ENCODE measurements at places on chromosomes 16 and 17.

DNA sequence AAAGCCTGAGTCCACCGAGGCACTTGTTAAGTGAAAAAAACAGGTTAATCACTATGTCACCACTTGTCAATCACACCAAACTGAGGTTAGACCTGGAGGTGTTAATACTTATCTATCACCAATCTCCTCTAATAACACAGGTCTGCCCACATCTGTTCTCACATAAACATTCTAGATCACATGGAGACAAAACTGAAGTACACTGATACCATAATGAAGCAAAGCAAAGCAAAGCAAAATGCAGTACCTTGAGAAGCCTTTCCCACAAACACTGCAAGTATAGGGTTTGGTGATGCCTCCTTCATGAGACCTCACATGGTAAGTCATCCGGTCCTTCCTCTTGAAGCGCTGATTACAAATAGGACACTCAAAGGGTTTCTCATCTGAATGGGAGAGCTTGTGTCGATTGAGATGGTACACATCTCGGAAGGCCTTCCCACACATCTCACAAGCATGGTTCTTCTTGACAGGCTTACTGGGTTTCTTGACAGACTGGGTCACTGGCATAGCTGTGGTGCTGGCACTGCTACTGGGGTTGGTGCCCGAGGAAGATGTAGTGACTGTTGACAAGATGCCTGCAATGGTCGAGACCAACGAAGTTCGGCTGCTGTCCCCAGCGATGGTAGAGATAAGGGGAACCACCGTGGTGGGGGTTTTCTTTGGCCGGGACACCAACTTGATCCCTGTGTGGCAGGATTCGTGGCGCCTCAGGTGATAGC lies 5.4 kb downstream of the VEZF1 start:
- no peak for DNase-seq

- peak; percentile 99 for DNase-seq
Observed at GRCh38 chr17:57662644-57663308, 82.3 kb downstream of the CCDC182 start.

DNA sequence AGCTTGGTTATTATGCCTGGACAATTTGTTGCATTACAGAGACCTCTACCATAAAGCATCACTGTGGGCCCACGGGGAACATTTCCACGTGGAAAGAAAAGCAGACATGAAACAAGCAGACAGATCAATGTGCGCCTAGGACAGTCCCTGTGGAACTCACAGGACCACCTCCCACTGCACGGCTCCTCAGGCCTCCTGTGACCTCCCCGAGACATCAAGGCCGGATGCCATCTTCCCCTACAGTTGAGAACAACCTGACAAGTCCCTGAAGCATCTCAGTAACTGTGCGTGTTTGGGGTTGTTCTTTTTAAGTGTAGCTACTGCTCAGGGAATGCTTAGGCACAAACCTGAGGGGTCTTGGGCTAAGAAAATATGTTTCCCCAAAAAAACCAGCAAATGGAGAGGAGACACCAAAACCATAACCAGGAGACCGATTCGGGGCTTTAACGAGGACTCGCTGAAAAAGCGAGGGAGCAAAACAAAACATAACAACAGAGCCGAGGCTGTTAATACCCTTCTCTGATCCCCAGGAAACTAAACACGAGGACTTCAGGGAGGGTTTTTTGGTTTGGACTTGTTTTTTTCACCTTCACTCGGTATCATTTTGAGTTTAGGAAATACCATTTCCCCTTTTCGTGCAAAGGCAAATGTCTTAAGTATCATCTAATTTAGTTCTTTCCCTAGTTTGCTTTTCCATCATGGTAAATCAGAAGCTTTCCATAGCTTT lies 87.1 kb downstream of the CYTH1 start:
- DNase-seq = no peak

DNA sequence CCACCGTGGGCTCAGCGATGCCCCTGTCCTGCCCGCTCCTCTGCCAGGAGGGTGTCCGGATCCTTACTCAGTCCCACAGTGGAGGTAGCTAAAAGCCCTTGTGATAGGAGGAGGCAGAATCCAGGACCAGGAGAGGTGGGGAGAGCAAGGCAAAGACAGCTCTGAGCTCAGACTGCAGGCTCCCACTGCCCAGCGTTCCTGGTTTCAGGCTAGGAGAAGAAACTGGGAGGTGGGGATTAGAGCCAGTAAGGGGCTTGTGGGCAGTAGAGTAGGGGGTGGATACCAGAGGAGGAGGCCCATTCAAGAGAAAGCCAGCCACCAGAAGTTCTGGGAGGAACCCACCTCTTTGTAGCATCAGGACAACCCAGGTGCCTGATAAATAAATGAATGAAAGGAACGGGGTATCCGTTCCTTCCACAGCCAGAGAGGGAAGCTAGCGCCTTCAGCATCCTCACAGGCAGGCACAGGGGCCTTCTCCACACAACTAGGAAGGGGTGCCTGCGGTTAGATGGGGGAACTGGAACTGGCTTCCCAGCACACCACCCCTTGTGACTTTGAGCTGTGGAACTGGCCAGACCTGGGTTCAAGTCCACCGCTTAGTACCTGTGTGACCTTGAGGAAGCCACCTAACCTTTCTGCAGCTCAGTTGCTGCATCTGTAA lies 2.3 kb downstream of the IL21R start:
- no peak for DNase-seq

DNA sequence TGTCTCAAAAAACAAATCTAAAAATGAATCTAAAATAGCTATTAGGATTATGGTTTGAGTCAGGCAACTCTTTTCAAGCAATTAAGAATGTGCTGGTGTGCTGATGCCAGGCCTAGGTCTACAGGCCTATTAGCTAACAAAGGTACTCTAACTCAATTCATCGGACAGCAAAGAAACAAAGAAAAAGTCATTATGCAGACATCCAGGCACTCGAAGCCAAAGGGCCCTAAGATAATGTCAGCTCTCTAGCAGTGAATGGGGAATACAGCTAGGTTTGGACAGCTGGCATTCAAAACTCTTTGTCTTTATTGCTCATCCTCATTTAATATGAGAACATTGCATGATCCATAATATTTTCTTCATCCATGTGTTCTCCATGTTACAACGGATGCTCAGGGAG lies 108.5 kb downstream of the TMEM114 start:
- no peak for DNase-seq

GRCh38 chr17:59219992-59220327 lies 351 bp upstream of the GDPD1 start:
- DNase-seq = no peak

GRCh38 chr17:35548978-35549377 lies 11.5 kb upstream of the SLFN12L start:
- no peak for DNase-seq

GRCh38 chr17:38324772-38325171 lies 19.0 kb downstream of the GPR179 start:
- no peak for DNase-seq

DNA sequence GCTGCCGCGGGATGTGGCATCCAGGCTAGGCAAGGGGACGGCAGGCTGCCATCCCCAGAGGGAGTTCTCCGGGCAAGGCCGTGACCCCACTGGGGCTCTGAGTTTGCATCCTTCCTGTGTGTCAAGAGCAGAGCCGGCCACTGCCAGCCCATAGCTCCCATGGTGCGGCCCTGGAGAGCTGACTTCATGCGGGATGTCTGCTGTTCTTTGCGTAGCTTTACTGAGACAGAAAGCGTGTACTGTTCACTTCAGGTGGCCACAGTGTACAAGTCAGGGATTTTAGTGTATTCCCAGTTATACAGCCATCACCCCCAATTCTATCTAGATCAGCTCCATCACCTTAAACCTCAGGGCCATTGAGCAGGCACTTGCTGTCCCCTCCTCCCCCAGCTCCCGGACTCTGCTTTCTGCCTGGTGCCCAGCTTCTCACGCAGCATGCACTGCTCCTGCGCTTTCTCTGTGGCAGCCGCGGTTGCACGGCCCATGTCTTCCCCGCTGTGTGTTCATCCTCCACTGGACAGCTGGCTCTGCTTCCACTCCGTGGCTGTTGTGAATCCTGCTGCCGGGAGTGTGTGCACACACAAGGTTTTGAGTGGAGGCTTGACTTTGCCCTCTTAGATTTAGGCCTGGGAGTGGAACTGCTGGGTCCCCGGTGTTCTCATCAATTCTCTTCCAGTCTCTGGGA lies 71.2 kb downstream of the KLHDC4 start:
- no peak for DNase-seq

- peak; percentile 21 for DNase-seq
Observed at GRCh38 chr17:20008242-20009051, 712 bp upstream of the SPECC1 start.

GRCh38 chr17:50344731-50345365 lies 1.1 kb upstream of the XYLT2 start:
- no peak for DNase-seq

DNA sequence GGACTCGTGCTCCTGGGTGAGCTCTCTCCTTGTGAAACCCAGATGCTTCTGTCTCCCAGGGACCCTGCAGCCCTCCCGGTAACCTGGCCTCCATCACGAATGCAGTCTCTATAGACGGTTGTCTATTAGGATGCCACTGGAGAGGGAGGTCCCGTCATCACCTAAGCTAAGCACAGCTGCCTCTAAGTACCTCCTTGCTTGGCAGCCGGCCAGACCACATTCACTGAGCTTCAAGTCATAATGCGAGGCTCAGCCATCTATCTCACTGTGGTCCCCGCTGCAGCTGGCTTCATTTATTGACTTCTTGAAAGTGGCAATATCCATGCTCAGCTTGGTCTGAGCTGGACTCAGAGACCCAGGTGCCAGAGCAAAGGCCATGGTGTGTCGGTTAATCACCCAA lies 74.5 kb upstream of the HSBP1 start:
- DNase-seq = no peak

- DNase-seq = no peak
Observed at GRCh38 chr17:48357779-48358602, 72.0 kb downstream of the SKAP1 start.

DNA sequence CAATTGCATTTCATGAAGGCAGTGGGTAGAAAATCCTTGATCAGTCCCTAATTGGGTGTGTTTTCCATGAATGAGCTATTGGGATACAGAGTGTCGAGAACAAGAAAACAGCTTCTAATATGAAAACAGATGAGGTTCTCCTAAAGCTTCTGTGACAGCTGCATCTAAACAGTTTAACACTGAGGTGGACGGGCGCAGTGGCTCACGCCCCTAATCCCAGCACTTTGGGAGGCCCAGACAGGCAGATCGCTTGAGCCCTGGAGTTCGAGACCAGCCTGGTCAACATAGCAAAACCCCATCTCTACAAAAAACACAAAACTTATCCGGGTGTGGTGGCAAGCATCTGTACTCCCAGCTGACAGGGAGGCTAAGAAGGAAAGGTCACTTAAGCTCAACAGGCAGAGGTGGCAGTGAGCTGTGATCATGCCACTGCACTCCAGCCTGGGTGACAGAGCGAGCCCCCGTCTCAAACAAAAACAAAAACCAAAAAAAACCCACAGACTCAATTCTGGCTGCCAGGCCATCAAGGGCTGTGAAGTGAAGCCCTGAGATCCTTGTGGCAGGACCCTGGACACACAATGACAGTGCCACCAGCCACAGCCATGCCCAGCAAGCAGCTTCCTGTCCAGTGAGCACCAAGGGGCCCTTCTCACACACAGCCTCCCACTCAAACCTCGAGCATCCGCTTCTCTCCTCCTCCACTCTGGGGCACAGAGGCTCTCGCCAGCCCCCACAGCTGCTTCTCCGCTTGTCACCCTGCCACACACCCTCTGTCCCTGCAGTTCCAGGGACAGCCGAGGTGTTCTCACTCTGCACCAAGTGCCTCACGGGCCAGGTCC lies 44.0 kb downstream of the ANKRD11 start:
- DNase-seq = no peak

DNA sequence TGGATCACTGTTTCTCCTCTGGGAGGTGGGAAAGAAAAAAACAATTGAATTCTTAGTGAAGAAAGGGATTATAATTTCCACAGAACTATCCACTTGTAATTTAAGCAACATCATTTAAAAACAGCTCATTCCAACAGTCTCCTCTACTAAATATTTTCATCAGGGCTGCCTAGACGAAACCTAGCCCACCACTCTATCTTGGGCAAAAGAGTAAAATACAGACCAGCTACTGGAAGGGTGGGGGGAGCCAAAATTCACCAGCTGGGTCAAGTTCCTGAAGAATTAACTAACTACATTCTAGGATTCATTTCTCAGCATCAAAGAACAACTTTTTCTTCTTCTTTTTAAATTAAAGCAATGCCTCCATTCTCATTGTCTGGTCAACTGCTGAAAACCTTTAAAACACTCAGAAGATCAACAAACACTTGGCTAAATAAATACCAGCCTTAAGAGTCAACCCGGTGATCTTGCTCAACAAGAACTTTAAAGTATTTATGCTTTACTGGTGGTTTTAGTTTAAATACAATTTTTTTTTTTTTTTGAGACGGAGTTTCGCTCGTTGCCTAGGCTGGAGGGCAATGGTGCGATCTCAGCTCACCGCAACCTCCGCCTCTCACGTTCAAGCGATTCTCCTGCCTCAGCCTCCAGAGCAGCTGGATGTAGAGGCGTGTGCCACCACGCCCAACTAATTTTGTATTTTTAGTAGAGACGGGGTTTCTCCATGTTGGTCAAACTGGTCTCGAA lies 25.2 kb downstream of the KANSL1 start:
- DNase-seq = no peak

GRCh38 chr16:87874639-87875427 lies 5.5 kb upstream of the SLC7A5 start:
- DNase-seq = no peak

GRCh38 chr17:7575481-7575883 lies 4.0 kb upstream of the CD68 start:
- no peak for DNase-seq

Measured in right cardiac atrium (tissue), 5 donors.